ENCODE measurements at places on chromosomes 2 and 18.

DNA sequence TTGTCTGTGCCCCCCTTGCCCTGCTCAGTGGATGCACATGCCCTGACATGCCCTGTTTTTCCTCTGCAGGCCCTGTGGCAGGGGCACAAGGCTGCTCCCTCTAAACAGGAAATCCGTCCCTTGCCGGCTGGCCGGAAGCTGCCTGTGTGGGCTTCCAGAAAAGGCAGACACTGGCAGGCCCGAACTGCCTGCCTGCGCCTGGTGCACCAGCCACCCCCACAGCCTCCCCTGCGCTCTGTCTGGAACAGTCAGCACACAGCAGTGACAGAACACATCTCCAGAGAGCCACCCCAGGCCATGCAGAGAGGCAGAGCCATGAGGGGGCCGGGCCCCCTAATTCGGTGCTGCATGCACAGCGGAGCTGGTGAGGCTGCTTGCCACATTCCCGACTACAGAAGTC, 33.5 kb downstream of the LOXHD1 start:
- DNase-seq: no peak

DNA sequence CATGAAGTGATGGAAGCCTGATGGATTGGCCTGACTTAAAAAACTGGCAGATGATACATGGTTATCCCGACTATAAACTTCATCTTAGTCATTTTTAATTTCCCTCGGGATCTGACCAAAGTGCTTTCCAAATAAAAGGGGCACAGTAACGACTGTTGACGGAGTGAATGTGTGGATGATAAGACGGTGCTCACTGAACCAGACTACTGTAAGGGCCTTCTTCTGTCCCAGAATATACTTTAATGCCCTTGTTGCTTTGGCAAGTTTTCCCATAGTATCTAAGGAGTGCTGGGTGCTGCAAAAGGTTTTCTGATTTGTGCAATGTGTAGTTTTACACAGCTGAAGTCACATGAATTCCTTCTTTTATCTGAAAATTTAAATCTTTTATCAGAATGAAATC, 373.5 kb downstream of the DSEL start:
- DNase-seq: no peak

DNA sequence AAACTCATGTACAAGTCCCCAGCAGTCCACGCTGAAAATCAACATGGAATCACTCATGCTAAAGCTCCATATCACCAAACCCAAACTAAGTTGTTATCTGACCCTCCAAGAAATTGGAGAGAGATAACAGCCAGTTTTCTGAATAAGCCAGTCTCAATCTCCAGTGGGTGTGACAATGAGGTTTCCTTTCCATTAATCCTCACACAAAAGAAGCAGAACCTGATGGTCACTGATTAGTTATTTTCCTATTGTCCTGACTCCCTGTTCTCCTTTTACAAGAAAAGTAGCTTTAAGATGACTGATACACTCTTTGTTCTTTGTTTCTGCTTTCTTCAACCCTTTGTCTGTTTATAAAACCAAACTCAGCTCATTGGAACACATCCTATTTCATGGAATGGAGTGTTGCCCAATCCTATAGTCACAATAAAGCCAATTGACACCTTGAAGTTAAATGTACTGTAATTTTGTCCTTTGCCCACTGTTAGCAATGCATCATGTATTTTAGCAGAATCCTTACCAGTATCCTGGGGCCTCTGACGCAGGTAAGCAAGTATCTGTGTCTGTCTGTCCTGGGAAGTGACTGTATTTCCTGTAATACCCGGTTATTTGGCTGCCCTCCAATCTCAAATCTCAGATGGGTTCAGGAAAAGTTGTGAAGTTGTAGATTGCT, 30.6 kb upstream of the SH3RF3 start:
- no peak for DNase-seq

DNA sequence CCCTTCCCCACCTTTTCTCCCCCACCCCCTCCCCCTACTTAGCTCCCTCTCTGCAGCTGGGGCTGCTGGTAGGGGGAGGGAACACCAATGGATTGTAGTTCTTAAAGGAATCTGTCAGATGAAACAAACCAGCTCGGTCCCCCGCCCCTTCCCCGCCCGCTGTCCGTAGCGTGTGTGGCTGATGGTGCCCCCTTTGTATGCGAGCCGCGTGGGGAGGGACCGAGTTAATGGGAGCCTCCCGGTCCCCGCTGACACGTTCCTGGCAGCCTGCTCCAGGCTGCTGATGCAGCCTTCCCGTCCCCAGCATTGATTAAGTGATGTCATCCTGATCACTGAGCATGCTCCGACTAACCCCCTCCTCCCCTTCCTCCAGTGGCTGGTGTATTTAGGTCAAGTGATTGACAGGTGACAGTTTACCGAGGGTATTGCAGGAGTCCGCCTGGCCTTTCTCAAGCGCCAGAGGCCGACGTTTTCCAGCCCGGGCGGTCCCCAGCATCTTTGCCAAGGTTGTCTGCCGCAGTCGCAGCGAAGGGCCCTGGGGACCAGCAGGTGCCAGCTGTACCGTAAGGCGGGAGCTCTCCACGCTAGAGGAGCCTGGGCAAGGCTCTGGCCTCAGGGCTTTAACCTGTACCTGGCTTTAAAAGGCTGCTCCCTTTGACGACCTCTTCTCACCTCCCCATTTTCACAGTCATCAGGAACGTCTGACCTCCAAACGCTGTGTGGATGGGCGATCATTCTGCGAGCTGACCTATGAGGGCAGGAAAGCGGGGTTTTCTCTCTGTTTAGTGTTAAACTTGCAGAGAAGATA, 1.8 kb downstream of the KIF5C start:
- no peak for DNase-seq

DNA sequence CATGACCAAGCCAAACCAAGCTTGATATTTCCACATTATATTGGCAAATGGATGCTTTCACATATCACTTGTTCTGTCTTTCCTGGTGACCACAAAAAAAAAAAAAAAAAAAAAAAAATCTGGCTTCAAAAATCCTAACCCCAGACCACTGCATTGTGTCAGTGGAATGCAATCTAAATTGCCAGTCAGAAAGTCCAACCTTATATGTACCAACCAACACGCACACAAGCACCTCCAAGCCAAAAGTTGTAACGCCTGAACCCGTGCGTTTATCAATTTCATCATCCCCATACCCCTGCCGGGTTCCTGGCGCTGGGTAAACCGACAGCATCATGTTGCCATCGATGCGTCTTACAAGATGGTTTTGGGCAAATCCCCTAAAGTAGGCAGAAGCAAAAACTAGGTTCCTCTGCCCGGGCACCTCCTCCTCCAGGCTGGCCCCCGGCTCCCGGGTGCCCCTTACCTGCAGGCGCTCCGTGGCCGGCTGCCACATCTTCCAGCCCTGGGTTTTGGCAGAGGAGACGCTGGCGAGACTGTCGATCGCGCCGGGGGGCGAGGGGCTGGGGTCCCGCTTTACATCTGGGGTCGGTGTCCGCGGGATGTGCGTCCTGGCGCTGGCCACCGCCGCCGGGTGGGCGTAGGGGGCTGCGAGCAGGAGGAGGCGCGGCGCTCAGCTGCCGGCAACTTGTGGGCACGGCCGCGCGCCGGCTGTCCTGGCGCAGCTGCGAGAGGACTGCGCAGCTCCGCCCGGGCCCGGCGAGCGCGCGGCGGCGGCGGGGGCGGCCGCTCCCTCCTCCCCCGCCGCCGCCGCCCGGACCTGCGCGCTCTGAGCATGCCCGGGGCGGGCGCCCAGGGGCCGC, at the start of gene PID1:
TSS of gene PID1 (minus strand) at position 737 of the 860 bp plus-strand sequence. CDS start at position 493, 244 bp downstream.
- peak; percentile 75 for DNase-seq

- no peak for DNase-seq
These were observed 181.5 kb upstream of the ITGA4 start for GRCh38 chr2:181275643-181276070.

- DNase-seq: no peak
These were observed 84.8 kb downstream of the EVA1A start for GRCh38 chr2:75475976-75476375.

Data from myocyte (in vitro differentiated cells).